ENCODE measurements at places on chromosomes 3 and 15. TPM values are rescaled to one million over a fixed set of nuclear protein-coding genes. Genes with fewer than 3 reads are reported as not detected.

Gene SERINC4
- 0.19 TPM for total RNA-seq

Gene UBE2E2
- total RNA-seq = 119 TPM

Gene NRG4
- total RNA-seq = 0.09 TPM

Gene MORC1
- total RNA-seq = not detected

Gene LMOD3
- not detected for total RNA-seq
